ENCODE measurements at places on chromosomes 16 and 17. TPM values are rescaled to one million over a fixed set of nuclear protein-coding genes. Genes with fewer than 3 reads are reported as not detected.

RSPRY1 gene
- 25.3 TPM for total RNA-seq

MFAP4 gene
- total RNA-seq, result 39.8 TPM

PITPNM3 gene
- total RNA-seq, result 0.67 TPM

MT1M gene
- total RNA-seq, result 3.0 TPM

GPR142 gene
- total RNA-seq, result not detected

CYGB gene
- 16.1 TPM for total RNA-seq

SLC9A5 gene
- 0.89 TPM for total RNA-seq

SDR42E2 gene
- total RNA-seq, result not detected

CDH11 gene
- 64.1 TPM for total RNA-seq

ABCC11 gene
- under 0.01 TPM for total RNA-seq

SPN gene
- not detected for total RNA-seq

HNF1B gene
- total RNA-seq, result not detected

FLOT2 gene
- 45.0 TPM for total RNA-seq

CDH5 gene
- total RNA-seq, result not detected

NPIPB9 gene
- total RNA-seq, result not detected

MT3 gene
- total RNA-seq, result not detected

CAPNS2 gene
- total RNA-seq, result not detected

VWA3A gene
- total RNA-seq, result not detected

ZNF469 gene
- 2.8 TPM for total RNA-seq

NPIPB2 gene
- 2.5 TPM for total RNA-seq

SHBG gene
- 0.15 TPM for total RNA-seq

ADAMTS18 gene
- total RNA-seq, result not detected

ATP2A1 gene
- total RNA-seq, result 0.15 TPM

Data from bronchus fibroblast of lung (primary cell).